ENCODE measurements at places on chromosomes 1 and 21. TPM values are rescaled to one million over a fixed set of nuclear protein-coding genes. Genes with fewer than 3 reads are reported as not detected.
A peak's percentile ranks its signal among the peaks of the same experiment; 100 is the strongest.

Gene C1orf94
- not detected for total RNA-seq

Gene ESPN
- 173 TPM for total RNA-seq

Gene FAM72C
- total RNA-seq = not detected

Gene GCSAML
- 0.32 TPM for total RNA-seq

Gene FCRL2
- not detected for total RNA-seq

Gene SPRR4
- not detected for total RNA-seq

Gene CYP4X1
- not detected for total RNA-seq

Gene CHIA
- total RNA-seq = not detected

Gene ZBTB8A
- 2.2 TPM for total RNA-seq

DNA sequence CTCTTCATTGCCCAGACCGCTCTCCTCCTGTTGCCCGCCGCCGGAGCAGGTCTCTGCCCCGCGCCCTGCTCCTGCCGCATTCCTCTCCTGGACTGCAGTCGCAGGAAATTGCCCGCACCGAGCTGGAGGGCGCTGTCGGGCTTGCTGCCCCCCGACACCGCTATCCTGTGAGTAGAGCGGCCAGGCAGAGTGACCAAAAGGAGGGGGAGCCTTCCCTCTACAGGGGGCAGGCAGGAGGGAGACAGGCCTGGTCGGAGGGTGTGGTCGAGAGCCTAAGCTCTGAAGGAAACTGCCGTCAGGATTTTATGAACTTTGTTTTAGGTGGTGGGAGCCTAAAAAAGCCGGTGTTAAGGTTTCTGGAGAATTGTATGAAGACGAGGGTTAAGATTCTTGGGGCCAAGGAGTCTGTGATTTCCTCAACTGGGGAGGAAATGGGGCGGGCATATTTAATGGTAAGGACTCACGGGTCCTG, 517 bp downstream of the LRIG2 start:
- peak; percentile 66 for DNase-seq

GRCh38 chr1:100391675-100392074, 39.4 kb downstream of the CDC14A start:
- no peak for DNase-seq

- DNase-seq = no peak
Observed at GRCh38 chr1:178055779-178056471, 38.0 kb upstream of the RASAL2 start.

DNA sequence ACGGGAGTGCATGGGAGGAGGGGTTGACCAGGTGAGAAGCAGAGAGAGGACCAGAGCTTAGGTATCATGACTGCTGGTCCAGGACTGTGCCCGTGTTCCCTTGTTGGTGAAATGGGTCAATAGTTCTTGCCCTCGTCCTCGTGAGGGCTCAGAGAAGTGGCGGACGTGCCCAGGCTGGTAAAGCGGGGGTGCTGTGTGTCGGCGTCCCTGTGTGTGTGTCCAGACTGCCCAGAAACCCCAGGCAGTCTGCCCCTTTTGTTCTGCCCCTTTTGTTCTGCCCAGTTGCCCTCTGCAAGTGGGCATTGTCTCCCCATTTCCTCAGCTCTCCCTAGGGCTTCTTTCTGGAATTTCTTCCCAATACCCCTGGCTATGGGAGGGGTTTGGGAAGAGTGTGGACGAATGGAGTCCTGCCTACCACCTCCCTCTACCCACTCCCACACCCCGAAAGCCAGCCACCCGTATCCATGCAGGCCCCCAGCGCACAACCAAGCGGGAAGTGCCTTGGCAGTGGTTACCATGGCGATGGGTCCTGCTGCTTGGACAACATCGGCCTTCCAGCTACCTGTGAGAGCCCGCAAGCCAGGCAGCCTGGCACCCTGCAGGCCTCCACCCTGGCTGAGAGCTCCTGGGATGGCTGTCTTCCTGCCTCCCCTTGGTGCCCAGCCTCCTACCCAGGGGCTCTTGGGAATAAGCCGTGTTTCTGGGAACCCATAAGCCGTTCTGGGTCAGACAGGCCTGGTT, 34.7 kb downstream of the ACOT11 start:
- DNase-seq = no peak

DNA sequence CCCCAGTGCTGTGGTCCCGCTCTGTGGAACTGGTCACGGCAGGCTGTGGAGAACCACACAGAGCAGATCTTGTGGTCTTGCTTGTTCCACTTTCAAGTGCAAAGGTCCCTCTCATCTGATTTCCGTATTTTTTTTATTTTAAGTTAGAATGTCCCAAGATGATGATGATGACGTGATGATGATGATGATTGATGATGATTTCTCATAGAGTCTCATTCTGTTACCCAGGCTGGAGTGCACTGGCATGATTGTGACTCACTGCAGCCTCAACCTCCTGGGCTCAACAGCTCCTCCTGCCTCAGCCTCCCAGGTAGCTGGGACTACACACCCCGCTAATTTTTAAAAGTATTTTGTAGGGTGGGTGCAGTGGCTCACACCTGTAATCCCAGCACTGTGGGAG, 12.2 kb downstream of the EVA1C start:
- DNase-seq = no peak

DNA sequence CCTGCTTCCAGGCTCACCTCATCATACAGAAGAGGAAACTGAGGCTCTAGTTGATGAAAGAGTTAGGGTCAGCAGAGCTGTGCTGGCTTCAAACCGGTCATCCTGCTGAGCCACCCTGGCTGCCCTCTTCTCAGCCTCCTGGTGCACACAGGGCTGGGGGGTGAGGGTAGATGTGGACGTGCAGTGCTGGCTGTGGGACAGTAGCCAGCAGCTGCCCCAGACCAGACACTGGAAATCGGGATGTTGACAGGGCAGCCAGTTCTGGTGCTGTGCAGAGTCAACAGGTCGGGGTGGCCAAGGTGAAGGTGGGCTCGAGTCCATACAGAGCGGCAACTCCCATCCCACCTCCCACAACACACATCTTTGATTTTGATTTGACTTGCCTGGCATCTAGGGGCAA, 1.5 kb upstream of the CLCNKA start:
- no peak for DNase-seq

GRCh38 chr1:79497193-79497773, 490.8 kb upstream of the ADGRL4 start:
- no peak for DNase-seq

GRCh38 chr1:162138112-162138511, 68.6 kb downstream of the NOS1AP start:
- DNase-seq = no peak

- DNase-seq = no peak
Observed at GRCh38 chr1:91691525-91691924, 190.9 kb downstream of the CDC7 start.

- peak; percentile 28 for DNase-seq
Observed at GRCh38 chr1:230760360-230760827, 13.2 kb downstream of the CAPN9 start.

DNA sequence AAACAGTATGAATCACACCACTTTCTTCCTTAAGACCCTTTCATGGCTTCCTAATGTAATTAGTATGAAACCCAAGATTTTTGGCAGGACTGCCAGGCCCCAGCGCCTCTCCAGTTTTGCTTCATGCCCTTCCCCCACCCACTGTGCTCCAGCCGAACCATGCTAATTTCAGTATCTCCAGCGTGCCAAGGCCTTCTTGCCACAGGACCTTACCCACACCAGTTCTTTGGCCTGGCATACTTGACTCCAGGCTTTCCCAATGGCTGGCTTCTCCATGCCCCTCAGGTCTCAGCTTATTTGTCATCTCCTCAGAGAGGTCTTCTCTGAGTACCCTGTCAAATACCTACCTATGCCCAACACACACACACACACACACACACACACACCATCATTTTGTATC, 38.5 kb downstream of the ACP6 start:
- DNase-seq = no peak

GRCh38 chr1:6197746-6198427, 1.5 kb downstream of the RPL22 start:
- DNase-seq = no peak

DNA sequence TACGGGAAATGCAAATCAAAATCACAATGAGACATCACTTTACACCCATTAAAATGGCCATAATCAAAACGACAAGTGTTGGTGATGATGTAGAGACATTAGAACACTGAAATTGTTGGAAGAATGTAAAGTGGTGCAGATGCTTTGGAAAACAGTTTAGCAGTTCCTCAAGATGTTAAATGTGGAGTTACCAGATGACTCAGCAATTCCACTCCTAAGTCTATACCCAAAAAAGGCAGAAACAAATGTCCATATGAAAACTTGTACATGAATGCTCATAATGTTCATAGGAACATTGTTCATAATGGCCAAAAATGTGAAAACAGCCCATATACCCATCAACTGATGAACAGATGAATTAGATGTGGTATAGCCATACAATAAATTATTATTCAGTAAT, 267.4 kb downstream of the KCNH1 start:
- DNase-seq = no peak

DNA sequence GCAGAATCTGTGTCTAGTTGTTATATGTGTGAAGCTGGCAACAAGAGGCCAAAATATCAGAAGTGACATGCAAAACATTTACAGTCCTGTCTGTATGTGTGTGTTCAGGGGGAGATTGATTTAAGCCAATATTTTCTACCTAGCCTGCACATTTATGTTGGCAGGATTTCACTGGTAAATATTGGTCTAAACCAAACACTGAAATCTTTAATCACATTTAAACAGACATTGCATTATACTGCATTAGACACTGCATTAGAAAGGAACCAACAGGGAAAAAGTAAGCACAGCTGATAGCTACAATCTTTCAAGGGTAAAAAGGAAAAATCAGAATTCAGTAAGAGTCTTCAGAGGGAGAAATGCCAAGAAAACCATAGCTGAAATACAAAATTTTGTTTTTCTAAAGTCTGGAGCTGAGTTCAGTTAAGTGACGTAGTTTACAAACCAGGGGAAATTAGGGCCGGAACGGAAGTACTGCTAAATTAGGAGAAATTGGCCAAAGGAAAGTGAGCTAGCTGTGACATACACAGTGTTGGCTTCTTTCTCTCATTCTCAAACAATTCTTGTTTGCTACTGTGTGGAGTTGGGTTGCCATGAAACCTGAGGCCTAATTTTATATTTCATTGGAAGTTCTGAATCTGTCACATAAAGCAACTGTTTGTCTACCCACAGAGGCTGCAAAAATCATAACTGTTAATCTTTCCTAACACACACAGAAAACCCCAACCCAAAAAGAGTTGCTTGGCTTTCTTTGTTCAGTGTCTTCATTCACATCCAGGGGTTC, 217.3 kb upstream of the SGIP1 start:
- no peak for DNase-seq

DNA sequence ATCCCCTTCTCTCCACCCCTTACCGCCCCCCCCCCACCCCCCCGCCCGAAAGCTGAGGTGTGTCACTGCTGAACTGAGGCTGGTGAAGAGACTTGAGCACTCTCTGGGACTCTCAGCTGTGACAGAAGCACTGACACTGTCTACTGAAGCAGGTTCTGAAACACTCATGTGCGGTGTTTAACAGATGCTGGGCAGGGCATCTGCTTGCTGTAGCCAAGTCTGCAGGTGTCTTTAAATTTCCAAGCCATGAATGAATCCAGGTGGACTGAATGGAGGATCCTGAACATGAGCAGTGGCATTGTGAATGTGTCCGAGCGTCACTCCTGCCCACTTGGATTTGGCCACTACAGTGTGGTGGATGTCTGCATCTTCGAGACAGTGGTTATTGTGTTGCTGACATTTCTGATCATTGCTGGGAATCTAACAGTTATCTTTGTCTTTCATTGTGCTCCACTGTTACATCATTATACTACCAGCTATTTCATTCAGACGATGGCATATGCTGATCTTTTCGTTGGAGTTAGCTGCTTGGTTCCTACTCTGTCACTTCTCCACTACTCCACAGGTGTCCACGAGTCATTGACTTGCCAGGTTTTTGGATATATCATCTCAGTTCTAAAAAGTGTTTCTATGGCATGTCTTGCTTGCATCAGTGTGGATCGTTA, at the start of gene GPR52:
Gene GPR52 (plus strand): TSS at position 99 of the 665 bp plus-strand sequence. CDS start 148 bp downstream, at position 247.
- no peak for DNase-seq

GRCh38 chr1:61424382-61424781, 300.6 kb downstream of the TM2D1 start:
- no peak for DNase-seq

GRCh38 chr1:107739201-107739600, 225.8 kb downstream of the VAV3 start:
- DNase-seq = no peak

DNA sequence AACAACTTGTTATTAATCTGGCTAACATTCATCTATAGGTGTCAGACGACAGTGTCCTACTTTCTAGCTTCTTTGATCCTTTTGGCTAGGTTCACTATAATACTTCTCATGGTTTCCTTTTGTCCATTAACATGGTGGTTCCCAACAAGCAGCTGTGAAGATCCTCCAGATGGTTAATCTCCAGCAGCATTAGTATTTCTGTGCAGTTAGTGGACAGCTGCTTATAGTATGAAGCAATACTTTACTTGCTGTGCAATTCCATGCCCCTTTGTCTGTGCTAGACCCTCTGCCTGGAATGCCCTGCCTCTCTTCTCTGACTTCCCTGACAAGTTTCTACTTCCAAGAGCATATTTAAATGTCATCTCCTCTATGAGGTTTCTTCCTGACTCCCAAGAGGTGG, 41.7 kb upstream of the ARHGAP29 start:
- no peak for DNase-seq

DNA sequence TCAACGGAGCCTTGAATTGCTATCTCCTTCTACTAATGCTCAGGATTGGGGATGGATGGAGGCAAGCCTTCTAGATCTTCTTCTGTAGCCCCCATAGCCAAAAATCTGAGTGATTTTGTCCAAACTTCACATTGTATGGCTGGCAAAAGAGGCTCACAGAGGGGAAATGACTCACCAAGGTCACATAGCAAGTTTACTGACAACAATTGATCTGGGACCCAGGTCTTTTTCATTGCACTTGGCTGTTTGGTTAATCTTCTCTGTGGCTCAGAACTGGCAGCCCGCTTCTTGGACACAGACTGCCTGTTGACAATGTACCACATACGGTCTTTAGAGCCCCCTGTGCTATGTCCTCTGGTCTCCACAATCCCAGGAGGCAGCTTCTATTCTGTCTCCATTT, 3.0 kb upstream of the LACTBL1 start:
- DNase-seq = no peak

DNA sequence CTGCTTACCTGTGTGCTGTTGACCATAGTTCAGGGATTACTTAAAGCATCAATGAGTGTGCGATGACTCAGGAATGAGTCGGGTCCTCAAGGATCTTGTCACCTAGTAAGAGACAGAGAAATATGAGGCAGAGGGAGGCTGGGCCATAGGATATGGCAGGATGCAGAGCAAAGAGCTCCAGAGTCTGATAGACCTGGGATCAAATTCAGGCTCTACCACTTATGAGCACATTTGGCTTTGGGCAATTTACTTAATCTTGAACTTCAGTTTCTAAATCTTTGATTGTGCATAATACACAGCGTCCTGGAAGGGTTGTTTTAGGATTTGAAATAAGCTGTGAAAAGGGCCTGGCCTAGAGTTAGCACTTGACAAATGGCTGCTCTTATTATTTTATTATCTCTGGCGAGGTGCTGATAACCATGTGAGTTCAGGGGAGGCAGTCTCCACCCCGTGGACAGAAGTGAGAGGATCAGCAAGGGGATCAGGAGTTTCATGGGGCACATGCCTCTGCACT, 94.5 kb downstream of the ROR1 start:
- DNase-seq = no peak

- DNase-seq = no peak
Observed at GRCh38 chr21:18449605-18450550, 46.3 kb upstream of the TMPRSS15 start.

GRCh38 chr1:228697207-228698016, 37.9 kb upstream of the RHOU start:
- peak; percentile 32 for DNase-seq
